ENCODE measurements at places on chromosomes 16 and 17. TPM values are rescaled to one million over a fixed set of nuclear protein-coding genes. Genes with fewer than 3 reads are reported as not detected.

GRCh38 chr17:75031972-75032719 is 14.6 kb downstream of the ATP5PD start:
- no peaks in the 10 kb centered on the region for H3K36me3 ChIP-seq
- no peak overlapping the region for H3K27ac ChIP-seq
- H3K4me1 ChIP-seq: peaks cover 46% of the 10 kb centered on the region
- no peaks in the 10 kb centered on the region for H3K27me3 ChIP-seq
- H3K4me3 ChIP-seq: peak overlapping the region; percentile 57
- DNase-seq: peak; percentile 93

- H3K36me3 ChIP-seq: no peaks in the 10 kb centered on the region
- no peak overlapping the region for H3K27ac ChIP-seq
- H3K4me1 ChIP-seq: peaks cover 8% of the 10 kb centered on the region
- no peak overlapping the region for H3K4me3 ChIP-seq
These were observed 49.6 kb downstream of the RTN4RL1 start for GRCh38 chr17:1975573-1975972.

DNA sequence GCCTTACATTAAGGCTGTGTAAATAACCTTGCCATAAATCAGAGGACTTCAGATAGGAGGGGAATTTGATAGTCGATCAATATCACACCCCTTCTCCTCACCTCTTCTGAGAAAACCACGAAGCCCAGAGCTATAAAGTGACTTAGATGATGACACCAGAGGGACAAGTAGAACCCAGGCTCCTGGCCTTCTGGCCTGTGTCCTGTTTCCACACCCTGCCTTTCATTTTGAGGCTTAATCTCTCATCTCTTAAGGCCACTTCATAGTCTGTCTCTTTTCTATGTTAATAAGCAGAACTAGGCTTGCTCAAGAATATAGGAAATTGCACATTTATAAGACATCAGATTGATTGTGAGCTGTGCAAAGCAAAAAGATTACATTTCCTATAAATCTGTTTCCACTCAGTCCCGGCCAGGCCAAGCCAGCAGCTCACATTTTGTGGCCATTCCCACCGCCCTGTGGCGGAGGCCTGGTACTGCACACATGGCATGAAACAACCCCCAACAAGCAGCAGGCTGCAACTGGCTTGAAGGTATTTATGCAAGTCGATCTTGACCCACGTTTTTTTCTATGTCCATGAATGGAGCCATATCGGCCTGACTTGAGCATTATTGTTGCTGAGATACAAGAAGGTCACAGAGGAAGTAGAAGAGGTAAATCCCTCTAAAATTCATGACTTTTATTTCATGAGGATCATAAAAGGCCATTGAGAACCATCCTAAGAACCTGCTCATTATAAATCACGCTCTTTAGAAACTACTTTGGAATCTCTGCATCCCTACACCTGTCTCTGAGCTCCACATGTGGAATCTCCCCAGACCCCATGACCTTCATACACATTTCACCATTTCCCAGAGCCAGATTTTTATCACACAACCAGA is 93.7 kb downstream of the PMP22 start:
- H3K4me3 ChIP-seq: no peak overlapping the region
- no peaks in the 10 kb centered on the region for H3K36me3 ChIP-seq
- DNase-seq: peak; percentile 57
- no peak overlapping the region for H3K27ac ChIP-seq
- H3K27me3 ChIP-seq: peaks cover 5% of the 10 kb centered on the region

DNA sequence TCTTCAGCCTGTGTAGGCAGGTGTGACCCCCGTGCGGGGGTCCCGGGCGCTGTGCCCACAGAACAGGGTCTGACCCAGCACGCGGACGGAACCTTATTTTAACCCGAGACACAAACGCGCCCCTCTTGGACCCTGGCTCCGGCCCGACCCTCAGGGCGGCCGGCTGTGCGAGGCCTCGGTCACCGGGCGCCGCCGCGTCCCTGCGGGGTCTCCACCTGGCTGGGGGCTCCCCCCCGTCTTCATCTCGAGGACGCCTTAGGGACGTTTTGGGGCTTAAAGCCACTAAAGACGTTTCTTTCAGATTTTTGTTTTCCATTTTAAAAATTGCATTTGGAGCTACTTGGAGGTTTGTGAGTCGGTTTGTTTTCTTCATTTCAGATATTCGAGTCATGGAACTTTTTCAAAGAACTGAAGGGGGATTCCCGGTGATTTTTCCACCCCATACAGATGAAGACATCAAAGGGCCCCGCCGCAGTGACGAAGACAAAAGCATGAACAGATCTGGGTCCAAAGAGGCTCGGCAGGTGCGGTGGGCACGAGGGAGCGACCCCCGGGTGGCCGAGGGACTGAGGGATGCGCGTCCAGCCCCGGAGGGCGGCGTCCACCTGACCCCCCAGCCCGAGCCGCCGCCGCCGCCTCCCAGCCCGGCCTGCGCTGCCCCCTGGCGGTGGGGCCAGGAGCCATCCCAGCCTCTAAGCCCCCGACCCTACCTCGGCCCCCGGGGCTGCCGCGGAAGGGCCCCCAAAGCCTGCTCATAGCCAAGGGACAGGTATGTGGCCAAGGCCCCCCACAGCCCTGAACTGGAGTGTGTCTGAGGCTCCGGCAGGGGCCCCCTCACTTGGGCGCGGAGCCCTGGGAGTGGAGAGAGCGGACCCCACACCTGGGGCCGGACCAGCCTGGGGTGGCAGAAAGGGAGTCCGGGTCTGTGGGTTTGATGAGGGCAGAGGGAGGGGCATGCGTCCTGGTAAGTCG is 3.8 kb upstream of the CD7 start:
- DNase-seq: no peak
- no peaks in the 10 kb centered on the region for H3K36me3 ChIP-seq
- H3K27me3 ChIP-seq: no peaks in the 10 kb centered on the region
- peaks cover 24% of the 10 kb centered on the region for H3K4me1 ChIP-seq
- no peak overlapping the region for H3K27ac ChIP-seq
- peak overlapping the region; percentile 18 for H3K4me3 ChIP-seq

WSCD1 gene
- total RNA-seq: 0.72 TPM

- no peaks in the 10 kb centered on the region for H3K36me3 ChIP-seq
- H3K27me3 ChIP-seq: no peaks in the 10 kb centered on the region
- no peak overlapping the region for H3K27ac ChIP-seq
- DNase-seq: no peak
These were observed 282.9 kb upstream of the IRX5 start for GRCh38 chr16:54647725-54648221.

DNA sequence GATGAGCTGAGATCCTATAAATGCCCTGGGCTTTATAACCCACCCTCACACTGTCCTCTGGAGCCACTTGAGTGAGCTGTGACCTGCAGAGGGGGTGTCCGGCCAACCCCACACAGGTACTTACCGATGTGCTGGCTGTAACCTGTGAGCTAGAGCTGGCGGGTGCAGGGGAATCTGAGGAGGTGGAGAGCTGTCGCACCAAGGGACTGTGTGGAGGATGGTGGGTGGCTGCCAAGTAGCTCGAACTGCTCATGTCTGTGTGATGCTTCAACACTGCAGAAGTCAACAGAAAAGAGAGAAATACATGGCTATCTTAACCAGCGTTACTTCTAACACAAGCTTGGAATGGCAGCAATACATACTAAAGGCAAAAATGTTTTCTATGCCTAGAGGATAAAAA is 39.4 kb downstream of the STH start:
- H3K4me1 ChIP-seq: peaks cover 43% of the 10 kb centered on the region
- H3K27me3 ChIP-seq: no peaks in the 10 kb centered on the region
- H3K36me3 ChIP-seq: peaks cover 53% of the 10 kb centered on the region
- no peak overlapping the region for H3K4me3 ChIP-seq
- DNase-seq: no peak

DNA sequence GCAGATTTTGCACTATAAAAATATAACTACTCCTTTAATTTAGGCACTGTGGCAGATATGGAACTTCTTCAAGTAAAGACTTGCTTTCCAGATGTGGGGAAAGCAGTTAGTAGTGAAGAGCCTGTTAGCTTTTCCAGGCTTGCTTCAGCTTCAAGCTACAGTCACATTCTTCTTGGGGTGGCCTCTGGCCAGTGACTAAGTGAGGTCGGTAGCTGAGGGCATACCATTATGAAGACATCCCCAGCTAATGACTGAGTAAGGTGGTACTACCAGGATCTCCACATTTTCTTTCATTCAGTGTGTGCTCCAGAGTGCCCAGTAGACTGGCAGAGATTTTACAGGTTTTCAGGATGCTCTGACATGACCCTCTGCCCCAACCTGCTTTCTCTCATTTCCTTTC is 167.1 kb upstream of the KIF2B start:
- no peak for DNase-seq
- no peaks in the 10 kb centered on the region for H3K4me1 ChIP-seq
- H3K4me3 ChIP-seq: no peak overlapping the region

RNF43 gene
- 269 TPM for total RNA-seq

DNA sequence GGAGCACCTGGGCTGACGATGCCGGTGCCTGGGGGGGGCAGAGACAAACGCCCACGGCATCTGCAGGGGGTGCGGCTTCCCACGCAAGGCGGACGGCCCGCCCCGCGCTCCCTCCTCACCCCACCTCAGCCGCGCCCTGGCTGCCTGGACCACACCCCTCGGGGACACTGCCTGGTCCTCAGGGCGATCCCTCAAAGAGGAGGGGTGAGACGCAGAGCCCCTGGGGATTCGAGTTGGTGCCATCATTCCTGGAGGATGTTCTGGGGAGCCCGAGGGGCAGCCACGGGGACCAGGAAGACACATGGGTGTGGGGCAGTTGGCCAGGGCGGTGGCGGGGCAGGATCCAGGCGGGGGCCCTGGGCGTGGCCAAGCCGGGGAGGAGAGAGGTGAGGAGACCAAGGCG is 3.9 kb downstream of the IGFALS start:
- H3K36me3 ChIP-seq: peaks cover 78% of the 10 kb centered on the region
- peak; percentile 12 for DNase-seq
- no peaks in the 10 kb centered on the region for H3K27me3 ChIP-seq
- H3K4me3 ChIP-seq: no peak overlapping the region
- no peak overlapping the region for H3K27ac ChIP-seq

DNA sequence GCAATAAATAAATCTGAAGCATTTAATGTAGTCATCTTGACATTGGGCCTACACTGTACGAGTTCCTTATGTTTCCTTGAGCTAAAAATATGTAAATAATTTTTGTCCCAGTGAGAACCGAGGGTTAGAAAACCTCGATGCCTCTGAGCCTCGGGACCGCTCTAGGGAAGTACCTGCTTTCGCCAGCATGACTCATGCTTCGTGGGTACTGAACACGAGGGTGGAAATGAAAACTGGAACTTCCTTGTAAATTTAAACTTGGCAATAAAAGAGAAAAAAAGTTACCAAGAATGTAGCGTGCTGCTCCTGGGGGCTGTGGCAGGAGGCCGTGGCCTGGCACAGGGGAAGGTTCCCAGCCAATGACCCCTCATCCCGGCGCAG is 74.1 kb downstream of the SOCS1 start:
- no peak overlapping the region for H3K4me3 ChIP-seq
- H3K4me1 ChIP-seq: peaks cover 10% of the 10 kb centered on the region
- no peaks in the 10 kb centered on the region for H3K27me3 ChIP-seq
- H3K36me3 ChIP-seq: peaks cover 31% of the 10 kb centered on the region

DNA sequence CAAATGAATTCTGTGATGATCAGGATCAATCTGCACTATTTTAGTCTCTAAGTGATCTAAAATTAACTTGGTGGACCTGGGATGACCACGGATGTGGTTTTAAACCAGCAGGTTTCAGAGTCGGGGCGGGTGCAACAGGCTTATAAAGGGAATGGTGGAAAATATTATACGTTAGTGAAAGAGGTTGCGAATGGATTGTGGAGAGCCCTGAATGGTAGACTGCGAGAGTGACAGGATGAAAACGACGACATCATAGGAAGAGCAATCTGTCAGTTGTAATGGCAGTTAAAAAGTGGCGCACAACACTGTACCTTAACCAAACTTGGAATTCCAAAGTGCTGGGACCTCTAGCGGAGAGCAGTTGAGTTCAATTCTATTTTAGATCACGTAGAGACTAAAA is 1.2 kb upstream of the CYB5B start:
- DNase-seq: no peak
- H3K27me3 ChIP-seq: no peaks in the 10 kb centered on the region
- H3K4me1 ChIP-seq: peaks cover 26% of the 10 kb centered on the region
- H3K27ac ChIP-seq: no peak overlapping the region
- H3K4me3 ChIP-seq: no peak overlapping the region

CMTM2 gene
- not detected for total RNA-seq

BAHCC1 gene
- total RNA-seq: 10.3 TPM

FN3K gene
- total RNA-seq: 16.5 TPM

- peaks cover 24% of the 10 kb centered on the region for H3K27me3 ChIP-seq
- H3K36me3 ChIP-seq: peaks cover 23% of the 10 kb centered on the region
- H3K4me1 ChIP-seq: peaks cover 64% of the 10 kb centered on the region
- H3K4me3 ChIP-seq: peak overlapping the region; percentile 58
These were observed 1.2 kb downstream of the EPN3 start for GRCh38 chr17:50533720-50534148.

ABCA6 gene
- total RNA-seq: 25.9 TPM

- no peak for DNase-seq
- H3K36me3 ChIP-seq: no peaks in the 10 kb centered on the region
- no peak overlapping the region for H3K4me3 ChIP-seq
- H3K27me3 ChIP-seq: peaks cover 17% of the 10 kb centered on the region
- H3K4me1 ChIP-seq: peaks cover 12% of the 10 kb centered on the region
- no peak overlapping the region for H3K27ac ChIP-seq
These were observed 15.7 kb upstream of the NOG start for GRCh38 chr17:56577843-56578204.

DNA sequence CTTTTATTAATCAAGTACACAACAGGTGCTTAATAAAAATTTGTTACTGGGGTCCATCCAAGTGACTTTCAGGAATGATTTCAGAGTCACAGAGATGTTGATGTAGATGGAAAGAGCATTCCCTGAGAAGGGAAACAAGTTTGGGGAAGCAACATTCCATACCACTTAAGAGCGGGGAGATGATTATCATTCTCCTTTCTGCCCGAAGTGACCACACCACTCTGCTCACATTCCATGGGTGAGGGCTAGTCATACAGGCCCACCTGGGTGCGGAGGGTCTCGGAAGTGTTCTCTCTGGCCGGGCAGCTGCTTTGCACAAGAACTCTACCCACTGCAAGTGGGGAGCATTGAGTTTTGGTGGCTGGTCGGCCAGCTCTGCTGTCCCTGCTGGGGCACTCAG is 231.4 kb downstream of the SNX29 start:
- no peak overlapping the region for H3K27ac ChIP-seq
- H3K27me3 ChIP-seq: no peaks in the 10 kb centered on the region
- no peaks in the 10 kb centered on the region for H3K4me1 ChIP-seq
- no peak for DNase-seq
- no peaks in the 10 kb centered on the region for H3K36me3 ChIP-seq

- no peak overlapping the region for H3K4me3 ChIP-seq
- peaks cover 14% of the 10 kb centered on the region for H3K4me1 ChIP-seq
These were observed 57.1 kb downstream of the SPECC1 start for GRCh38 chr17:20066253-20066652.

GRCh38 chr17:57370037-57370581 is 113.8 kb downstream of the MSI2 start:
- H3K27me3 ChIP-seq: no peaks in the 10 kb centered on the region
- no peak overlapping the region for H3K4me3 ChIP-seq
- H3K36me3 ChIP-seq: no peaks in the 10 kb centered on the region
- H3K27ac ChIP-seq: no peak overlapping the region
- peaks cover 37% of the 10 kb centered on the region for H3K4me1 ChIP-seq

GRCh38 chr17:2871720-2872119 is 75.5 kb downstream of the RAP1GAP2 start:
- no peak for DNase-seq
- H3K36me3 ChIP-seq: no peaks in the 10 kb centered on the region
- no peaks in the 10 kb centered on the region for H3K27me3 ChIP-seq
- H3K4me1 ChIP-seq: peaks cover 10% of the 10 kb centered on the region
